ENCODE measurements at places on chromosomes 4 and X.

DNA sequence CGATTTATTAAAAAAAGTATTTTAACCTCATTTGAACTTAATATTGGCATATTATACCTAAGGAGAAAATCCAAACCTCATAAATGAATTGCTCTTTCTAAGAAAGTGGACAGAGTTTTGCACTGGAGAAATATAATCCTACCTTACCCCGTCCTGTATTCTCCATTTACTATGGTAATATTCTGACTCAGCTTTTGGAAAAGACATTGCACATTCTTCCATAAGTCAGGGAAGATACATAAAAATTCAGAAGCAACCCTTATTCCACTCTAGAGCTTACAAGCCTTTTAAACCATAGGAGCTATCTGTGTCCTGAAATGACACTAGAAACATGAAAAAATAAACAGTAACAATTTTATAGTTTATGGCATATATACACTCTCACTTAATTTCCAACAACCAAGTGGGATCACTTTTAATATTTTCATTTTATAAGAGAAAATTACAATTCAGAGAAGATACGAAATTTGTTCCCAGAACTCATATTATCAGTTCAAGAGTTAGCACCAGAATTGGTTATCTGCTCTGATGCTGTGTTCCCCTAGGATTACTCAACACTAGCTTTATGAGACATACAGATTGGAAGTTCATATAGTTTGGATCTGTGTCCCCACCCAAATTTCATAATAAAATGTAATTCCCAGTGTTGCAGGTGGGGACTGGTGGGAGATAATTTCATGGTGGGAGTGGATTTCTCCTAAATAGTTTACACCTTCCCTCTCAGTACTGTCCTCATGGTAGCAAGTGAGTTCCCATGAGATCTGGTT is 359.4 kb downstream of the ARAP2 start:
- no peak for DNase-seq

GRCh38 chr4:185654965-185655554 is 119.8 kb upstream of the PDLIM3 start:
- no peak for DNase-seq

DNA sequence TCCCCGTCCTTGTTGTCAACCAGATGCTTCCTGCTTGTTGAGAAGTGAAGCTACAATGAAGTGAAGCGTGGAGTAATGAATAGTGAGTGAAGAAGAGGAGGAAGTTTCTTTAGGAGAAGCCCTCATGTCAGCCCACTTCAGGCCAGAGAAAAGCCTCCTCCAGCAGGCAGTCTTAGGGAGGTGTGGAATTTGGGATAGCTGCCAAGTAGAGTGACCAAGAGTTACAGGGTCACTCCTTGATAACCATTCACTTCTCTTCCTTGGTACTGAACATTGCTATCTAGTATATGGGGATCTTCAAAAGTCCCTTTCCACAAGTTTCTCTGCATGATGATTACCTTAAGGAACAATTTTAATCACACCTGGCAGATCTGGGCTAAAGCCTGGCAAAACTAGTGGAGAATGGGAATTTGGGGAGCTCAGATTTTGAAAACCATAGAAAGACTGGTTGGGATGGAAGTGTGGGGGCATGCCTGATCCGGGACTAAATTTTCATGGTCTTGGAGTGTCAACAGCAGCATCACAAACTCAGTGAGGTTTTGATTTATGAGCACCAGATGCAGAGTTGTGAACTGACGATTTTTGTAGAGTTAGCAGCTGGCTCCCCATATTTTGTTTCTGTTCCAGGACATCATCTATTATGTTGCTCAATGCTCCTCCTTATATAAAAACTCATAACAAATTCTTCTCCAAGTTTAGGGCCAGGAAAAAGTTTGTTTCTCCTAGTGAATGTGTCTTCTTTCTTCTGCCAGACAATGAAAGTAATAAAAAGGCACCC is 53.1 kb downstream of the IGSF1 start:
- no peak for DNase-seq

- no peak for DNase-seq
Observed at GRCh38 chrX:38233891-38234667, 13.4 kb upstream of the SRPX start.

- no peak for DNase-seq
Observed at GRCh38 chr4:86675548-86675947, 81.4 kb downstream of the PTPN13 start.

GRCh38 chrX:39740078-39740477 is 357.7 kb downstream of the BCOR start:
- DNase-seq, result no peak

GRCh38 chr4:129239088-129239487 is 143.1 kb downstream of the C4orf33 start:
- no peak for DNase-seq

DNA sequence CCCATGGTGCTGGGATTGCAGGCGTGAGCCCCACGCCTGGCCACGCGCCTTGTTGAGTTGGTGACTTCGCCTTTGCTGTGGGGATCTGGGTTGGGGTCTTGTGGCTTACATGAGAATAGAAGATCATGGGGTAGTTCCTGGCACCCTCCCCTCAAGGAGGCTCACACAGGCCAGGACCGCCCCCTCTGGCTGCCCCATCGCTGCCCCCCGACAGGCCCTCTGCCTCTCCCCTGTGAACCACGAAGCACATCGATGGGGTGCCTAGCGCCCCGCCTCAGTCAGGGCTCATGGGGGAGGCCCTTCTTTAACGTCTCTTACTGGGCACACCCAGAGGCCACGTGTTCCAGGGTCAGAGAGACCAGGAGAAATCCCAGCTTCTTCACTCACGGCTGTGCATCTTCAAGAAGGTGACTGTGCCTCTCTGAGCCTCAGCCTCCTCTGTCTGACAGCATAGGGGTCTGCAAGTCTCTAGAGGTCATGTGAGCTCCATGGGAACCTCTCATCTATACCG is 23.6 kb upstream of the SPON2 start:
- no peak for DNase-seq

- no peak for DNase-seq
Observed at GRCh38 chrX:148416142-148416541, 84.3 kb upstream of the AFF2 start.

GRCh38 chrX:3307881-3308280 is 38.6 kb downstream of the MXRA5 start:
- DNase-seq, result no peak

GRCh38 chrX:150870487-150871340 is 27.8 kb downstream of the CD99L2 start:
- no peak for DNase-seq

DNA sequence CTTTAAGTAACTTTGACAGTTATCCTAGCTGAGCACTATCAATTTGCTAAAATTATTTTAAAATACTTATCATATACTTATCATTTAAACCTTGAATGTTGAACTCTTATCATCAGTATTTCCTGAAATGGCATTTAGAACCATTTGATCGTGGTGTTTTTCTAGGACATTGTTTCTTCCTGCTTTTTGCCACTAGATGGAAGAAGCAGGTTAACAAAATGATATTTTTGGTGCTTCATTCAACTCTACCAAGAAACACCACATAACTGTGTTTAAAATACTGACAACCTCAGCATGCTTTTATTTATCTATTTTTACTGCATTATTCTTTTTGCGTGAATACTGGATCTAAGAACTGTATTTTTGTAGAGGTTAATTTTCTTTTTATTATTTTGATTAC is 44.6 kb downstream of the C4orf33 start:
- no peak for DNase-seq

DNA sequence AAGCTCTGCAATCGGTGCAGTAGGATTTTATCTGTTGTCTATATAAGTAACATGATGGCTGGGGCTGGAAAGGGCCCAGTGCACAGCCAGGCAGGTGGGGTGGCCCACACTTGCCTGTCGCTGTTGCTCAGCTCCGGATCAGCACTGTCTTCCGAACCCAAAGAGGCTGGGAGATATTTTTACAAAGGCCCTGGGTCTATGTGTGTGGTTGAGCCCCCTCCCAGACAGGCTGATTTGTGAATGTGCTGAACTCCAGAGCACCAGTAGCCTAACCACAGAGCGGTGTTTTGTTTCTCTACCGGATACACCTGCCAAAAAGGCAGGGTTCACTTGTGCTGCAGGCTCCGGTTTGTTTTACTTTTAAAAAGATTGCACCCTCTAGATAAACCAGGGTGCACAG is 33.5 kb upstream of the CHRNA9 start:
- no peak for DNase-seq

GRCh38 chr4:182795446-182796238 is 121.5 kb downstream of the DCTD start:
- DNase-seq, result no peak

GRCh38 chr4:2788532-2789103 is 4.3 kb upstream of the SH3BP2 start:
- DNase-seq, result no peak

- DNase-seq, result no peak
Observed at GRCh38 chrX:121151293-121151692, 103.9 kb downstream of the GLUD2 start.

DNA sequence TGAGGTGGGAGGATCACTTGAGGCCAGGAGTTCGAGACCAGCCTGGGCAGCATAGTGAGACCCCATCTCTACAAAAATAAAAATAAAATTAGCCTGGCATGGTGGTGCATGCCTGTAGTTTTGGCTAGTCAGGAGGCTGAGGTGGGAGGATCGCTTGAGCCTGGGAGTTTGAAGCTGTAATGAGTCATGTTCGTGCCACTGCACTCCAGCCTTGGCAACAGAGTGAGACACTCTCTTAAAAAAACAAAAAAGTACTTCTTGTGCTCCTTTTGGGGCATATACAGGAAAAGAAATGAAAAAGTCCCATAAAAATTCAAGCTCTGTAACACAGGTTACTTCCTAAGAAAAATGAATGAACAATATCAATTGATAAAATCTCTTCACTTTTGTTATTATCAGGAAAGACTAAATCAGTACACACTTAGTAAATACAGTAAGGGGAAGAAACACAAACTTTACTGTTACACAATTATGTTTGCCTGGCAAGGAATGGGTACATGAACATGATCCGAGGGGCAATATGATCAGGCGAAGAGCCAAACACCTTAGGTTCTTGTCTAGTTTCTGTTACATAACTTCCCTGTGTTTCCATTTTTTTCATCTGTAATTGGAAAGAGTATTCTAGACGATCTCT is 46.9 kb downstream of the CCDC158 start:
- no peak for DNase-seq

- no peak for DNase-seq
Observed at GRCh38 chr4:143443728-143444127, 69.8 kb upstream of the SMARCA5 start.

DNA sequence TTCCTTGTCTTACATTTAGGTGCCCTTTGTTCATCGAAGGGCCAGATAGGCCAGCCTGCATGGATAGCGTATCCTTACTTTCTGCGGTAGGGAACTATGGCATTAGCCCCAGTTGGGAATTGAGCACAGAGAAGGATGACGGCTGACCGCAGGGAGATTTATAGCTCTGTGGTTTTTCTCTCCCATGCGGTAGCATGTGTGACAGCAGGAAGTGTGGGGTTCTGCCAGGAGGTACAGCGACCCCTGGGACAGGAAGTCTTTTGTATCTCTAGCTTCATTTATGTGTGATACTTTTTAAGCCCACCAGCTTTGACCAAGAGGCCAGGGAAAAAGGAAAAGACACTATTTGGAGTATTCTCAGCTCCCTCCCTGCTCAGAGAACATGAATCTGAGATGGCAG is 33.1 kb downstream of the GAB3 start:
- DNase-seq, result no peak

DNA sequence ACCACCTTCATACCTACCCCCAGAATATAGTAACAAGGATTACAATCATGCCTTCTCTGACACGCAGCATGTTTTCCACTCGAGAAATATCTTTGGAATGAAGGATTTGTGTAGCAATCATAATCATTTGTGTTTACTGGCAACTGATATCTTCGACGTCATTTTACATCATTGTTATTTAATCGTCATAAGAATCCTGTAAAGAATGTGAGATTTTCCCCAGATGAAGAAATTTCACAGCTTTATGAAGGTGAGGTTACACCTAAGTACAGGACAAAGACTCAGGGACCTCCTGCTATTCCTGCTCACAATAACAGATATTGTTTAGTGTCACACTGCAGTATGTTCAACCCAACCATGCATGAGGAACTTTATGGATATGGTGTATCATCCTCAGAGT is 198.2 kb upstream of the LDB2 start:
- no peak for DNase-seq

- DNase-seq, result no peak
Observed at GRCh38 chr4:17561195-17561909, 15.6 kb upstream of the LAP3 start.

GRCh38 chrX:63530654-63531053 is 179.5 kb upstream of the SPIN4 start:
- DNase-seq, result no peak

GRCh38 chrX:149987613-149988012 is 49.3 kb upstream of the EOLA2 start:
- DNase-seq, result no peak

- DNase-seq, result no peak
Observed at GRCh38 chr4:71303850-71304249, 35.0 kb upstream of the SLC4A4 start.

DNA sequence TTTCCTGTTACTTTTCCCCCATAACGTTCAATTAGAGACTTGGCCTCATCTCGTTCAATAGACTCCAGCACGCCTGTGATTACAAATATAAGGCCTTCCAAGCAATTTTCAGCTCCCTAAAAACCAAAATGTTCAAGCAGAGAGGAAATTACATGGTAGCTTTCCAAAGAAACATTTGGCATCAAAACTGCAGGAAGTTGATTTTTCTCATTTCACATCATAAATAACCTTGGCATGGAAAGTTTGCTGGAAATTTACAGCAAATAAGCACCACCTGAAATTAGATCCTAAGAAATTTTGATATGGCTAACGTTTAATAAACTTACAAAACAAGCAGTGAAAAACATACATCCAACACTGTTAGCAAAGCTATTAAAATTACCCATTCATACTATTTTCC is 53.3 kb downstream of the RFC1 start:
- no peak for DNase-seq

DNA sequence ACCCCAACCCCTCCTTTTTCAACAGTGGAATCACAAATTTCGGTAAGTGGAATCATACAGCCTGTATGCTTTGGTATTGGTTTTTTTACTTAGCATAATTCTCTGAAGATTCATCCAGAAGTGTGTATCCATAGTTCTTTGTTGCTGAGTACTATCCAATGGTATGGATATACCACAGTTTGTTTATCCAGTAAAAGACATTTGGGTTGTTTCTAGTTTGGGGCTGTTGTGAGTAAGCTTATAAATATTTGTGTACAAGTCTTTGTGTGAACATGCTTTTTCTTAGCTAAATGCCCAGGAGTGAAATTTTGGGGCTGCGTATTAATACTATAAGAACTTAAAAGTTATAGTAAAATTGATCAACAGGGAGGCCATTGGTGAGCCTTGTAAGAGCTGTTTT is 57.5 kb upstream of the GC start:
- DNase-seq, result no peak

GRCh38 chrX:40483502-40483901 is 97.3 kb upstream of the ATP6AP2 start:
- no peak for DNase-seq

- no peak for DNase-seq
Observed at GRCh38 chr4:687971-688853, 739 bp downstream of the SLC49A3 start.
